Muscle of arm (tissue), 14 donors: ENCODE measurements at places on chromosomes 16 and 17. TPM values are rescaled to one million over a fixed set of nuclear protein-coding genes. Genes with fewer than 3 reads are reported as not detected.
A peak's percentile ranks its signal among the peaks of the same experiment; 100 is the strongest.

The SAP30BP gene
- polyA plus RNA-seq = 72.6 TPM

The CCL8 gene
- 1.1 TPM for polyA plus RNA-seq

The PLEKHH3 gene
- polyA plus RNA-seq = 33.4 TPM

The HSPB9 gene
- 0.16 TPM for polyA plus RNA-seq

The MT4 gene
- polyA plus RNA-seq = not detected

The IGSF6 gene
- polyA plus RNA-seq = not detected

The SPEM3 gene
- not detected for polyA plus RNA-seq

The BCO1 gene
- not detected for polyA plus RNA-seq

The PIGS gene
- polyA plus RNA-seq = 45.9 TPM

The KREMEN2 gene
- polyA plus RNA-seq = 18.0 TPM

The C17orf100 gene
- 3.4 TPM for polyA plus RNA-seq

DNA sequence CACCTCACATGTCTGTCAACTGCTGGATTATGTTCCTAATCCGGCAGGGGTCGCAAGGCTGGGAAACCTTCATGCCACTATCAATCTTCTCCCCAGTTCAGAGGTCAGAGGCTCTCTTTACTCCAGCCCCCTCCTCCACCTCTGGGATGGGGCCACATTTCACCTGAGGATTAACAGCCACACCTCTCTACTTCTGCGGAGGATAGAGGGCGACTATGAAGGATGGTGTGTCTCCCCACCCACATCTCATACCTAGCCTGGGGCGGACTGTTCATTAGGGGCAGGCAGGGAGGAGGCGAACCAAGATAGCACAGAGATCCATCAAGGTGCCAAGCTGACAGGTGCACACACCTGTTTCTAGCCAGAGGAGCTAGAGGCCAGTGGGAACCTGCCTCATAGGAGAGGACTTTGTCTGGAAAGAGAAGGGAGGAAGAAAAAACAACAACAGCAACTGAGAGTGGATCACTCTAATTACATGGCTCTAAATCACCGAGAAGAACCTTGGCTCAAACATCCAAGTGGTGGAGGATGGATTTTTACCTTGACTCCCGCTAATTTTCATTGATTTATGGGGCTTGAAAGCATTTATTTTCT is 41.9 kb upstream of the SKAP1 start:
- no peak for DNase-seq

- no peak for DNase-seq
These were observed 73.0 kb downstream of the ERCC4 start for GRCh38 chr16:13992976-13993375.

- DNase-seq = peak; percentile 28
These were observed 14.0 kb downstream of the ATP5PD start for GRCh38 chr17:75032720-75033280.

DNA sequence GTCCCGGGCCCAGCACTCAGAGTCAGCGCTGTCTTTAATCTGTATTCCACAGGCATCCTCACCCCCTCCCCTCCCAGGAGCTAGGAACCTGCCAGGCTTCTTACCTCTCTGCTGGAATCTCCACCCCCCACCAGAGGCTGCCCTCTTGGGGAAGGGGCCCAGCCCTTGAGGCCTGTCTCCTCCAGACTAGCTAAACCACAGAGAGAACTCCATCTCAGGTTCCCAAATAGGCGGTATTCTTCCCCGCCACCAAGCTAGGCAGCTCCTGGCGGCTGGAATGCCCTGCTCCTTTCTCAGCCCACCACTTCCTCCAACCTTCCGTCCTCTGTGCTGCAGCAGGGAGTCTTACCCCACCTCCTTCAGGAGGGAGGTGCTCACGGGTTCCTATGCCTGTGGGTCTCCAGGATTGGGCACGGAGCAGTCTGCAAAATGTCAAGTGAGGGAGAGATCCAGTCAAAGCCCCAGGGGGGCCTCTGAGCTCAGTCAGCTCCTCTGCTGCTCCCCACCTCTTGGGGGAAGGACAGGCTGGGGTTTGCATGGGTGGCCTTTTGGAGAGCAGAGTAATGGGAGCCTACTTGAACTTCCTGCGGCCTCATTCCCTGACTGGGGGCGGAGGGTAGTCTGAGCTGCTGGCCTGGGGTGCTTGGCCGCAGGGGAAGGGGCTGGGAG is 55.7 kb downstream of the SREBF1 start:
- no peak for DNase-seq

DNA sequence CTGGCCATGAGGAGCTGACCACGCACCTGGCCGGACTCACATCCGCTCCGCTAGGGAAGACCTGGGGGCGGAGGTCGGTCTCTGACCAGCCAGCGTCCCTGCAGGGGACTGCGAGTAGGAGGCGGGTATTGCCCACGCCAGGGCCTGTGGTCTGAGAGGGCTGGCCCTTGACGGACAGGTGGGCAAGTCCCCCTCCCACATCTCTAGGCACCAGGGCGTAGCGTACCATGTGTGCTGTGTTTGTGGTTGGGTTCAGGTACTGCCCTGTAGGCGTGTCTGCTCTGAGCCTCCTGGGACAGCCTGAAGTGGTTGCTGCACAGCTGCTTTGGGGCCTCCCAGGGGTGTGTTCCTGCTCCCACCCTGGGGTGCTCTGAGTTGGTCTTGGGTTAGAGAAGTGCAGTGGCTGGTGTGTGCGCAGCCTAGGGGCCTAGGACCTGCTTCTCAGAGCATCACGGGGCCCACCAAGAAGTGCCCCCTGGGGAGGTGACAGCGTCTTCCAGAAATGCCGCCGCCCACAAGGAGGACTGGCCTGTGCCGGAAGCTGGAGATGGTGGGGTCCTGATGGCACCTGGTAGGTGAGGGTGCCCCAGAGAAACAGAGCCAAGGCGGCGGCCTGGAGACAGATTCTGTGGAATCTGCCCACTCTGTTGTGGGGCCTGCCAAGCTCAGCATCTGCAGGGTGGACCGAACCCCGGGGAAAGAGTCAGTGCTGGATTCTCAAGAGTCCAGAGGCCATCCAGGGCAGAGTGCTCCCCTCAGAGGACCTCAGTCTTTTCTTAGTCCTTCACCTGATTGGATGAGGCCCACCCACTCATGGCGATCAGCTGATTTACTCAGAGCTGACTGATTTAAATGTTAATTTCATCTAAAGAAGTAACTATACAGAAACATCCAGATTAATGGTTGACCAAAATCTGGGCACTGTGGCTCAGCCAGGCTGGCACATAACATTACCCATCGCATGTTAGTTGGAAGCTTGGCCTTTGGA is 48.3 kb downstream of the WDR45B start:
- no peak for DNase-seq

DNA sequence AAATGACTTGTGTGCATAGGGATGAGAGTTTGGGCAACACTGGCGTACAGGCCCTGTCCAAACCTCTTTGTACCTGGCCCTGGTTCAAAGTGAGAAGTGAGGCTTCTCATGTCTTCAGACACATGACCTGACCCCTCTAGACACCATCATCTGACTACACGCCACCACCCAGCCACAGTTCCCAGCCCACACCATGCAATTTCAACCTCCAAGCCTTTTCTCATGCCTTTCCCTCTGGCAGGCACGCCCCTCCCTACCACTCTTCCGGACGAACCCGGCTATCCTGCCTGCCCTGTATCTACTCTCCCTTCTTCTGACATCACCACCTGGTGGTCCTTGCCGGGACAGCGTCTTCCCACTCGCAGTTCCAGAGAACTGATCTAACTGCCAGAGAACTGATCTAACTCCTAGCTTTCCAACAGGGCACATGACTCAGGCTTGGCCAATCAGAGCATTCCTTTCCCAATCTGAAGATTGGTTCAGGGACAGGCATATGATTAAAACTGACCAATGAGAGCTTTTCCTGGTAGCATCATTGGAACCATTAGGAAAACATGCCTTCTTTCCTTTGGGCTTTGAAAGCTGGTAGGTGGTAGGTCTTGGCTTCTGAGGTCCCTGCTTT is 27.1 kb upstream of the IL21R start:
- DNase-seq = peak; percentile 56

- DNase-seq = no peak
These were observed 7.9 kb upstream of the NAGPA start for GRCh38 chr16:5041600-5042133.

DNA sequence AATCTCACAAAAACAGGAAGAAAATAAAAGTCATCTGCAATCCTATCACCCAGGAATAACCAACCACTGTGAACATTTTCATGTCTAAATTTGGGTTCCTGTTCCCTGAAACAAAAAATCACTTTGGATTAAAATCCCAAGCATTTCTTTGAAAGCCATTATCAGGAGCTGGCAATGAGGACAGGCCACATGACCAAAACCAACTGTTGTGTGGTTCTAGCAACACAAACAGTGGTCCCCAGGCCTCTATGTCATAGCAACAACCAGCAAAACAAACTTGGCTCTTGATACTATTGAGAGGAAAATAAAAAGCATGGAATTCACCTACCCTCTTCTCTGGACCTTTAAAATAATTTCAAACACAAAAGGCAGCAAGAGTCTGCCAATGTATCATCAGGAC is 252.5 kb downstream of the SLC39A11 start:
- no peak for DNase-seq

- DNase-seq = peak; percentile 50
These were observed 437.1 kb upstream of the PMFBP1 start for GRCh38 chr16:72609066-72609465.

DNA sequence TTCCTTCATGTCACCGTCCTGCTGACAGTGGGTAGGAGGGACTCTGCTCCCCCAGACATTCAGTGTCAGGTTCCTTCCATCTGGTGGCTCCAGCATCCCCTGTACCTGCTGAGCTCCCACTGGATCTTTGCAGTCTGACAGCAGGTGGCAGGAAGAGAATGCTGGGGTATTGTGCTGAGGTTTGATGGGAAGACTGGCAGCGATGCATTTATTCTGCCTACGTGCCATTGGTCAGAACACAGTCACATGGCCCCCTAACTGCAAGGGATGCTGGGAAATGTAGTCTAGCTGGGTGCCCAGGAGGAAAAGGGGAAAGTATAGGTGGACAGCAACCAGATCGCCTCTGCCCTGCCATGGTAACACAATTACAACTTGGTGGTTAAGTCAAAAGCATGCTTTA is 44.4 kb downstream of the IRX3 start:
- DNase-seq = no peak
